ENCODE measurements at places on chromosomes 5 and 9. TPM values are rescaled to one million over a fixed set of nuclear protein-coding genes. Genes with fewer than 3 reads are reported as not detected.

DNA sequence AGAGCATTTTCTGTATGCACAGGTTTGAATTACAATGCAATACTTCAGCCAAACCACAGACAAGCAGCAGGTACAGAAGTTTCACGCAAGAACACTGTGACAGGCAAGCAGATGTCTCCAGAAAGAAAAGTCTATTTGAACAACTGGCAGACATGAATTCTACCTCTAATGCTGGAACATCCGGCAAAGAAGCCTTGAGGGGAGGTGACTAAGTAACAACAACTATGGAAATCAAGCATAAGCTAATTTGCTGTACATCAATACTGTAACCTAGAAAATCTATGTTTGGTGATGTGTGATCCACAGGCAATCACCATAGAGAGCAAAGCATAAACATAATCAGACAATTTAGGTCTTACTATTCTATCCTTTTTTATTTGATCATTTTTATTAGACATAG lies 65.5 kb downstream of the PLK2 start:
- no peak overlapping the region for H3K4me3 ChIP-seq
- no peaks in the 10 kb centered on the region for H3K36me3 ChIP-seq
- DNase-seq, result no peak
- no peak overlapping the region for H3K27ac ChIP-seq
- no peaks in the 10 kb centered on the region for H3K4me1 ChIP-seq

Gene FASTKD3
- 6.9 TPM for total RNA-seq

Gene ARL10
- 9.3 TPM for total RNA-seq

DNA sequence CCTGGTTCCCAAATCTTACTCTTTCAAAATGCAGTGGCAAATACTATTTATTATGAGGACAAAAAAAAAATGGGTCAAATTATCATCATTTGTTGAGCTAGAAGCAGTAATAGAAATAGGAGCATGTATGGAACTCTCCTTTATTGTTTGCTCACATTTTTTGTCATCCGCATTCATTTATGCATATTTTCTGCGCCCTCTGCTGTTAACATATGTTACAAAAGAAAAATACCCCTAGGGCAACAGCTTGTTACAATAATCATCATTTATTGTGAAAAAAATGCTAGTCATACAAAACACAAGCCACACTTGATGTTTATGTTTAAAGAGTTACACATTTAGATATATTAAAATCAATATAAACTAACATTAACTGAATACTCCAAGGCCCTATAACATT lies 328.2 kb downstream of the TUSC1 start:
- no peak for DNase-seq
- no peaks in the 10 kb centered on the region for H3K4me1 ChIP-seq
- H3K27me3 ChIP-seq, result no peaks in the 10 kb centered on the region
- no peak overlapping the region for H3K4me3 ChIP-seq

Gene ADAMTSL1
- total RNA-seq, result not detected

Gene SGTB
- total RNA-seq, result 16.7 TPM

- DNase-seq, result no peak
- peaks cover 2% of the 10 kb centered on the region for H3K27me3 ChIP-seq
- no peak overlapping the region for H3K4me3 ChIP-seq
Observed at GRCh38 chr9:79408617-79409016, 163.1 kb upstream of the TLE4 start.

GRCh38 chr5:171990713-171991015 lies 15.8 kb downstream of the FBXW11 start:
- no peak overlapping the region for H3K27ac ChIP-seq
- H3K4me3 ChIP-seq, result no peak overlapping the region
- H3K36me3 ChIP-seq, result peaks cover 29% of the 10 kb centered on the region
- peaks cover 47% of the 10 kb centered on the region for H3K4me1 ChIP-seq

Gene ECM2
- not detected for total RNA-seq

DNA sequence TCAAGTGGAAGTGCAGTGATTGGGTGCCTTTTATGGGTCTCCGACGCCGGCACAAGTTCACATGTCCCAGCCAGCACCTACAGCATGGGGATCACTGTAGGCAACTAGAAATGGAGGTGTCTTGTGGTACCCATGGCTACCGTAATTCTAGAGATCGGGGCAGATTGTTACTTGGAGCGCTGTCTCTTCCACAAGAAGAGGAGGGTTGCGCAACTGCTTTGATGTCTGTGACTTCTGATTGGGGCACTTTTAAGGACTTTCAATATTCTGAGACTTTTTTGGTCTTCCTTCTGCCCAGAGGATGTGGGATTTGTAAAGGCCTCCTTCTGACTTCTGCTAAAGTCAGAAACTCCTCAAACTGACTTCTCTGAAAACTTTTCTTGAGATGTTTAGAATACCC lies 41.9 kb downstream of the GLRX start:
- H3K27ac ChIP-seq, result no peak overlapping the region
- no peaks in the 10 kb centered on the region for H3K27me3 ChIP-seq
- H3K4me3 ChIP-seq, result no peak overlapping the region
- H3K36me3 ChIP-seq, result no peaks in the 10 kb centered on the region

- DNase-seq, result no peak
- no peak overlapping the region for H3K27ac ChIP-seq
- no peaks in the 10 kb centered on the region for H3K36me3 ChIP-seq
- H3K4me3 ChIP-seq, result no peak overlapping the region
- no peaks in the 10 kb centered on the region for H3K27me3 ChIP-seq
Observed at GRCh38 chr9:17863213-17863883, 284.5 kb downstream of the SH3GL2 start.

DNA sequence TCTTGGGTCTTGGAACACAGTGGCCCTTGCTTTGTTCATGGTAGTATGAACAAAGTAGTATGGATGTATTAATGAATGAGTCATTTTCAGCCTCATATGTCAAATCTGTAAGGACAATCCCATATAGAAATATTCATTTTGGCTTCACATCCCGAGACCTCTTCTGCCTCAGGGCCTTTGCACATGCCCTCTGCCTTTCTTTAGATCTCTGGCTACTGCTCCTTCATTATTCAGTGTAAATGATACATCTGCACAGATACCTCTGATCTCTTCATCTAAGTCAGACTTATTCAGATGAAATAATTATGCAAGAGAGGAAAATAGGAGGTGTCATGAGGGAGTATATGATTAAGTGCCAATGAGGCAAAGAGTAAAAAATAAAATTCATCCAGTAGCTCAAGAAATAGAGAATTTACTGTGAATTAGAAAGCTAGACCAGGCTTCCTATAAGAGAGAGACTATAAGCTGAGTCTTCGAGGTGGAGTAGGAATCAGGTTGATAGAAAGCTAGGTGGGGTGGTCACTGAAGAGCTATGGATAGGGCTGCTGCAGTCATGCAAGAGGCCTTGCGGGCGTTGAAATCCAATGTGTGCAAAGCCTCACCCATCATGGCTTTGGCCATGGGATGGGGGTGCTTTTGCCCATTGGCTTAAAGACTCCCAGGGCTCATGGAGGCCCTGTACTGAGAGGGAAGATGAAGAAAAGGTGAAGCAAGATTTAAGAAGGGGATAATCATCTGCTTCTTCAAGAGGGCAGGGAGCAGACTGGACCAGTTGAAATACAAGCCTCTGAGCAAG lies 3.7 kb upstream of the TTLL11 start:
- H3K27me3 ChIP-seq, result peaks cover 9% of the 10 kb centered on the region
- no peak for DNase-seq
- H3K27ac ChIP-seq, result no peak overlapping the region
- peaks cover 22% of the 10 kb centered on the region for H3K4me1 ChIP-seq

DNA sequence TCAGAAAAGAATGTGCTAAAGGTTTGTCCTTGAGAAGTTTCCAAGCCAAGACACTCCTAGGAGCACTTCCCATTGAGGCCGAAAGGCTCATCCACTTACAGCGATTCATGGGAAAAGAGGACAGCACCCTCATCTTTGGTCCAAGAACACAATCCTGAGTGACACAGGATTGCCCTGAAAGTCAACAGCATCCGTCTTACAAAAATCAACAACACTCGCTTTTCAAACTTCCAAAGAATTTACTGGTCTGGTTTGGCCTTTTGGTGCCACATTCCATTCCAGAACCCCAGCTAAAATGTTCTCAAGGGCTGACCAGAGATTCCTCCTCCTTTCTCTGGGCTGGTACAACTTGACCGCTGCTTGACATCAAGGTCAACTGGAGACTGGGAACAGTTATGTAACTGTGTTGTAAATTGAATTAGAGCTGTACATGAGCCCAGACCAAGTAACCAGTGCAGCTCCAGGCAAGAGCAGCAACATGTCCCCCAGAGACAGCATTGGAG lies 415.8 kb upstream of the PIK3R1 start:
- no peak overlapping the region for H3K4me3 ChIP-seq
- H3K27ac ChIP-seq, result no peak overlapping the region

Gene ARL14EPL
- total RNA-seq, result not detected

DNA sequence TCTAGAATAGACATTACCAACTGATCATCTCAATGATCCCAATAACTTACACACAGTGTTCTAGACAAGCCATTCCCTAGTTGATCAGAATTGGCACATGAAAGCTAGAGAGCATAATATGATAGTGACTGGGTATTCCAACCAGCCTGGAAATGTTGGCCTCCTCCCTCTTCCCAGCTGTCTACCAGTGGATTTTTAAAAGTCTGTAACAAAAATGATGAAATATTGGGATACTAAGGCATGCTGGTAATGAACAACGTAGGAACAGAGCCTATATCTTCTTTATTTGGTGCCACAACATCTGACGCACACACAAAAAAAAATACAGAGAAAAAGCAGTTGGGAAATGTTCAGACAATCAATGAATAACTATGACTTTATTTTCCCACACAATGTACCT lies 34.8 kb downstream of the TRIM32 start:
- no peak overlapping the region for H3K27ac ChIP-seq
- H3K4me1 ChIP-seq, result no peaks in the 10 kb centered on the region
- no peak for DNase-seq
- no peaks in the 10 kb centered on the region for H3K27me3 ChIP-seq

- no peak overlapping the region for H3K27ac ChIP-seq
- H3K4me3 ChIP-seq, result no peak overlapping the region
- peaks cover 58% of the 10 kb centered on the region for H3K36me3 ChIP-seq
- no peaks in the 10 kb centered on the region for H3K27me3 ChIP-seq
- no peak for DNase-seq
Observed at GRCh38 chr5:95895251-95895650, 66.4 kb downstream of the ELL2 start.

DNA sequence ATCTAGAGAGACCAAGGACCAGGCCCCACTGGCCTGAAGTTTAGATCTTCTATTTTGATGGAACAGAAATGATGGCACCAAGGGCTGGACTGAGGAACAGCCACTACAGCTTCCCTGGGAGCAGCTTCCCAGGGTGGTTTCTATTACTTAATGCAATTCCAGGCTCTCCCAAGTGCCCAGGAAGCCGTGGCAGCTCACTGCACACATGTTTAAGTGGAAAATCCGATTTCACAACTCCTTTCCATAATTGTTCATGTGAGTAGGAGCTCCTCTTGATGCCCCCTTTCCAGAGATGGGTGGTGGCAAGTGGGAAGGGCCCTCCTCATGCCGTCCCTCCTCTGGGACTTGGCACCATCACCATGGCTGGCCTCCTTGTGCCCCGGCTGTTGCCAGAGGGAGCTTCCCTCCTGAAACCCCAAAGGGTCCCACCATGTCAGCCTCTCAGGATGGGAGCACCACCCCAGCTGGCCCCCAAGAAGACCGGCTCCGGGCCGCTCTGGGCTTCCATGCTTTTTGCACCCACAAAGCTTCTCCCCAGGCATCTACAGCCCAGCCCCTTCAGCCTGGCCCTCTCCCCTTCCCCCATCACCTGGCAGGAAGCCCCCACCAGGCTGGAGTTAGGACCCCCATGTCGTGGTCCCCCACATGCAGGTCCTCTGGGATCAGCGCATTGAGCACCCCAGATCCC lies 9.1 kb upstream of the UBAC1 start:
- H3K4me3 ChIP-seq, result no peak overlapping the region
- peaks cover 2% of the 10 kb centered on the region for H3K27me3 ChIP-seq
- H3K36me3 ChIP-seq, result no peaks in the 10 kb centered on the region

Gene PCDHGB3
- not detected for total RNA-seq

- no peaks in the 10 kb centered on the region for H3K4me1 ChIP-seq
- H3K36me3 ChIP-seq, result no peaks in the 10 kb centered on the region
- no peaks in the 10 kb centered on the region for H3K27me3 ChIP-seq
- DNase-seq, result no peak
- no peak overlapping the region for H3K27ac ChIP-seq
Observed at GRCh38 chr9:14400658-14400995, 86.7 kb upstream of the NFIB start.

GRCh38 chr5:159901308-159901707 lies 15.0 kb upstream of the ADRA1B start:
- no peak overlapping the region for H3K4me3 ChIP-seq
- DNase-seq, result no peak
- no peak overlapping the region for H3K27ac ChIP-seq
- H3K36me3 ChIP-seq, result no peaks in the 10 kb centered on the region

- no peak overlapping the region for H3K4me3 ChIP-seq
- no peaks in the 10 kb centered on the region for H3K27me3 ChIP-seq
- H3K36me3 ChIP-seq, result no peaks in the 10 kb centered on the region
- peaks cover 5% of the 10 kb centered on the region for H3K4me1 ChIP-seq
- no peak overlapping the region for H3K27ac ChIP-seq
Observed at GRCh38 chr5:151499501-151500035, 52.2 kb downstream of the SLC36A1 start.

Measured in activated CD4-positive, alpha-beta memory T cell treated with anti-CD3 and anti-CD28 coated beads for 36 hours (primary cell).